ENCODE measurements at places on chromosomes 13 and 19. TPM values are rescaled to one million over a fixed set of nuclear protein-coding genes. Genes with fewer than 3 reads are reported as not detected.

DNA sequence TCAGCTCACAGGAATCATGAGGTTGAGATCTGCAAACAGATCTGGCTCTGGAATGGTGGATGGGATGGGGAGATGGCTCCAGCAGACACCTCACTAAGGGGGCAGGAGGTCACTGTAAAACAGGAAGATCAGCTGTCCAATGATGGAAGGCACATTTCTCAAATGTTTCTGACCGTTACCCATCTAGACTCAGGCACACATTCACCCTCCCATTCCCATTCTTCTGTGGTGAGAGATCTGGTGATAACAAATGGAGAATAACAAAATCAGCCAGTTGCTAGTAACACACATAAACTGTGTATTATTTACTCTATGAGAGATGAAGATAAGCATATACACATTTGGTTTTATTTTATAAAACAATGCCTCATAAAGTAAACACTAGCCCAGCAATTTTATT is 235.9 kb downstream of the TSHZ3 start:
- DNase-seq = peak; percentile 31

DNA sequence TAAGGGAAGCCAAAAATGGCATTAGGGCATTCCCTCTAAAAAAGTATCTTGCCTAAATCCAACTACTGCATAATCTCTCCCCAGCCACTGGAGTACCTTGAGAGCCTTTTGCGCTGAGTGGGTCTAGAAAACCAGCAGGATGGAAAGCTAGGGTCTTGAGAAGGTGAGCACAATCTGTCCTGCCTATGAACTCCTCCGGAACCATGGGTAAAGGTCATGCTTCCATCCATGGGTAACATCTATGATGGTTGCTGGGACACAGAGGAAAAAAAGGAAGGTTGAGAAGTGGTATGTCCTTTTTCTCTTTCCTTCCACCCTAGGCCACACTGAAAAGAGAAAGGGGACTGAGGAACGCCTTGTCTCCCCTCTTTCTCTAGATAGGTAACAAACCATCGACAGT is 52.4 kb downstream of the ZNF676 start:
- DNase-seq = no peak

- no peak for DNase-seq
Observed at GRCh38 chr13:93953841-93954240, 525.6 kb downstream of the DCT start.

- DNase-seq = no peak
Observed at GRCh38 chr13:20512042-20512683, 13.5 kb downstream of the CRYL1 start.

GRCh38 chr13:84658491-84659358 is 776.5 kb upstream of the SLITRK1 start:
- DNase-seq = no peak

DNA sequence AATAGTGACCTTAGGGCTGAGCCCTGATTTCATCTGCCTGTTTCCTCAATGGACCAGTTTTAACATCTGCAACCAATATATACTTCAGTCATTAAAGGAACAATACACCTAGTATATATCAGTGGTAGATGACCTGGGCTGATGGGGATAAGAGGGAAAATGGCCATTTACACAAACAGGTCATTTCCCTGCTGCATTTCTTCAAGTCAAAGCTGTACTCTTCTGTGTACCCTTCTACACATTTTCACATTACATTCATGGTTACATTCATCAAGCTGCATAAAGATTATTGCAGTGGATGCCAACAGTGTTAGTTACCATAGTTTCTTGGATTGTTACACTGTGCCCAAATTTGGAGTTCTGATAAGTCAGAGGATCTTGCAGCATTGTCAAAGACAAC is 81.2 kb upstream of the RAP2A start:
- DNase-seq = no peak

- DNase-seq = no peak
Observed at GRCh38 chr13:26604784-26605545, 47.5 kb downstream of the WASF3 start.

- no peak for DNase-seq
Observed at GRCh38 chr19:4536798-4537197, 1.8 kb upstream of the PLIN5 start.

- no peak for DNase-seq
Observed at GRCh38 chr13:43143591-43143990, 120.2 kb downstream of the DNAJC15 start.

DNA sequence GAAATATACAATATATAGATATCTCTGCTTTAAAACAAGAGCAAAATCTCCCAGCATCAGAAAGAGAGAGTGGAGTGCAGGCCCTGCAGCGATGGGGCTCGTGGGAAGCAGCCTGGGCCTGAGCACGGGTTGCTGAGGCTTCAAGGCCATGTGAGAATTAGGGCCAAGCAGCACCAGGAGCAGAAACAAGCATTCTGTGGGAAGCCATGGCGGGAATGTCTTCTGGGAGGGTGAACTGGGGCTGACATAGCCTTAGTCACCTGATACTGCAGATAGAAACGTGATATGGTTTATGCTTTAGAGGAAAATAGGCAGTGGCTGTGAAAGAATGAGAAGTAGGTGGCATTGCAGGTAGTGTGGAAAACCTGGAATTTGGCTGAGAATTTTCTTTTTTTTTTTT is 472.3 kb downstream of the IRS2 start:
- no peak for DNase-seq

DNA sequence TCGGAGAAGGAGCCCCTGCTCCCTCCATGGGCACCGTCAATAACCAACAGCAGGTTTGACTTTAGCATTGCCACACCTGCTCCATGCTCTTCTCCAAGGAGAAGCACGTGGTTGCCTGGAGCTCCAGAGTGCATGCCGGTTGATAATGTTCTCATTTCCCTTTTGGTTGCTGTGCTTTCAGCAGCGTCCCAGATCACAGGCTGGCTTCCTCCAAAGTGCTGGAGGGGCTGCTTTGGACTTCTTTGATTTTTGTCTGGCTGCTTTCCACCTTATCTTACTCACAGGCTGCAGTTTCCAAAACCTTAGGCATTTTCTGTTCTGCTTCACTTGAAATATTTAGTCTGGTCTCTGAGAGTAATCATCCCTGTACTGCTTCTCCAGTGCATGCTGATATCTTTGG is 123.8 kb upstream of the IRS2 start:
- DNase-seq = no peak

DNA sequence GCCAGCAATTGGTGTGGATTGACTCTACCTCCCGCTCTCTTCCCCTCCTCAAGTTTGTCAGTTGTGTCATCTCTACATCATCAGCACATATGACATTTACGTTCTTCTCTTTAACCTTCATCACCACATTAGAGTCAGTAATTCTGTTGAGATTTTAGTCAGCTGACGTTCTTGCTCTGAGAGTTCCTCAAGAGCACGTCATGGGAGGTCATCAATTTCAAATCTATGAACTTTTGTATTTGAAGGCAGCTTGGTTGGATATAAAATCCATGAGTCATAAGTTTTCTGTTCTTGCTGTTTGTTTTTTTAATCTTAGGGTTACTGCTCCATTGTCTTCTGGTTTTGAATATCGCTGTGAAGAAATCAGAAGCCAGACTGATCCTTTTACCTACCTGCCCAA is 21.8 kb upstream of the ARGLU1 start:
- DNase-seq = no peak

Gene ZNF578
- 0.07 TPM for total RNA-seq

Gene LILRB5
- total RNA-seq = not detected

Gene C13orf42
- total RNA-seq = not detected

Gene ZNF625
- 5.3 TPM for total RNA-seq

Gene OR7G1
- not detected for total RNA-seq

Gene ZNF491
- not detected for total RNA-seq

Gene HS6ST3
- total RNA-seq = 0.02 TPM
